Hippocampal formation (tissue), 2 donors: ENCODE measurements at places on chromosomes 6 and 20.

DNA sequence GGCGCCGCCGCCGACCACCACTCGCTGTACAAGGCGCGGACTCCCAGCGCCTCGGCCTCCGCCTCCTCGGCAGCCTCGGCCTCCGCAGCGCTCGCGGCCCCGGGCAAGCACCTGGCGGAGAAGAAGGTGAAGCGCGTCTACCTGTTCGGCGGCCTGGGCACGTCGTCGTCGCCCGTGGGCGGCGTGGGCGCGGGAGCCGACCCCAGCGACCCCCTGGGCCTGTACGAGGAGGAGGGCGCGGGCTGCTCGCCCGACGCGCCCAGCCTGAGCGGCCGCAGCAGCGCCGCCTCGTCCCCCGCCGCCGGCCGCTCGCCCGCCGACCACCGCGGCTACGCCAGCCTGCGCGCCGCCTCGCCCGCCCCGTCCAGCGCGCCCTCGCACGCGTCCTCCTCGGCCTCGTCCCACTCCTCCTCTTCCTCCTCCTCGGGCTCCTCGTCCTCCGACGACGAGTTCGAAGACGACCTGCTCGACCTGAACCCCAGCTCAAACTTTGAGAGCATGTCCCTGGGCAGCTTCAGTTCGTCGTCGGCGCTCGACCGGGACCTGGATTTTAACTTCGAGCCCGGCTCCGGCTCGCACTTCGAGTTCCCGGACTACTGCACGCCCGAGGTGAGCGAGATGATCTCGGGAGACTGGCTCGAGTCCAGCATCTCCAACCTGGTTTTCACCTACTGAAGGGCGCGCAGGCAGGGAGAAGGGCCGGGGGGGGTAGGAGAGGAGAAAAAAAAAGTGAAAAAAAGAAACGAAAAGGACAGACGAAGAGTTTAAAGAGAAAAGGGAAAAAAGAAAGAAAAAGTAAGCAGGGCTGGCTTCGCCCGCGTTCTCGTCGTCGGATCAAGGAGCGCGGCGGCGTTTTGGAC is 2.0 kb downstream of the SOX4 start:
- DNase-seq: no peak

GRCh38 chr20:37991908-37992307 is 41.3 kb downstream of the TTI1 start:
- no peak for DNase-seq

- no peak for DNase-seq
Observed at GRCh38 chr20:32017711-32018251, 7.5 kb downstream of the CCM2L start.

- DNase-seq: no peak
Observed at GRCh38 chr6:109447878-109448555, 7.5 kb downstream of the SMPD2 start.

DNA sequence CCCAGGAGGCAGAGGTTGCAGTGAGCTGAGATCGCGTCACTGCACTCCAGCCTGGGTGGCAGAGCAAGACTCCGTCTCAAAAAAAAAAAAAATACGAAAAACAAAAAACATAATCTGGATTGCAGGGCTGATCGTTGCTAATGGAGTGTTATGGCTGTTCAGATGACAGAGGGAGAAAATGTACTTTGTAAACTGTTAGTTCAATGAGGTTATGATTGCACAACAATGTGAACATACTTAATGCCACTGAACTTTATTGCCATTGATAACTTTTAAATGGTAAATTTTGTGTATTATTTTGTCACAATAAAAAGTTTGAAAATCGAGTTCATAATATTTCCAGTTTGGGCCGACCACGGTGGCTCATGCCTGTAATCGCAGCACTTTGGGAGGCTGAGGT is 10.5 kb downstream of the C20orf173 start:
- no peak for DNase-seq

DNA sequence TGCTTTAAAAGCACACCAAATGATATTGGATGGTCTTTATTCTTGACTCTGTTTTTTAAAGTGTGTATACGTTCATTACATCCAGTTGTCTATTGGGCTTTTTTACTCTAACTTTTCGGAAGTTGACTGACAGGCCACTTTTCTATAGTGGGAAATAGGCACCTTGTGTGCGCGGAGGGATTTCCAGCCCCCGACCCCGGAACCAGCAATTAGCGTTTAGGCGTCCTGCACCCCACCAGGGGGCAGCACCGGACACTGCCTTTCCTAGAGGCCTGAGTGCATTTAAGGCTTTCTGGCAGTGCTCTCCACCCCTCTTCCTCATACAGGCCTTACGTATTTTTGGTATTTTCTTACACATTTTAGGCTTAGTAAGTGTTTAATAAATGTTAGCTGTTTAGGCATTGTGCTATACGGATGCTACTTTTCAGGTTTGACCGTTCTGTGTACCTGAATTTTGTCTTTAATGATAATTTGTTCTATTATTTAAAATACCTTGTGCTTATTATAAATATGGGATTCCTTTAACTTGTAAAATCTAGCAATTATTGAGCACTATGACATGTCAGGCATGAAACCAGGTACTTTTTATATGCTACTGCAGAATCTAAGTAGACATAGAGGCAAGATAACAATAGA is 231.8 kb downstream of the BCKDHB start:
- no peak for DNase-seq

DNA sequence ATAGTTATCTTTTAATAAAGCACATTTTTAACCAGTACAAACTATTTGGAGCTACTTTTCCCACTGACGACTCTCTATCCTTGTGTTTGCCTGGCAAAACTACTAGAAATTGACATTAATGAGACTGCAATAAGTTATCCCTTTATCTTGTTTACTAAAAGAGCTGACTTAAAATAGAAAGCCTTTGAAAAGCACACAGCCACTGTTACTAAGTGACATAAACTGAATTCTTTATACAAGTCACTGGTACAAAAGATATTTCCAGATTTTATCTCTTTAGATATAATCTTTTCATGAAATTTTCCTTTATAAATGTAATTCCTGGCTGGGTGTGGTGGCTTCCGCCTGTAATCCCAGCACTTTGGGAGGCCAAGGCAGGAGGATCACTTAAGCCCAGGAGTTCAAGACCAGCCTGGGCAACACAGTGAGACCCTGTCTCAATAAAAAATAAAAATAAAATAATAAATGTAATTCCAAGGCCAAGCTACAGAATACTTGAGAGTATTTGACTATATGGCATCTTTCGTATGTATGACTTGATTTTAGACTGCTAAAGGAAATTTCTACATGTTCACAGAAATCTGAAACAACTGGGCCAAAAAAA is 9.5 kb downstream of the MBOAT1 start:
- DNase-seq: no peak

DNA sequence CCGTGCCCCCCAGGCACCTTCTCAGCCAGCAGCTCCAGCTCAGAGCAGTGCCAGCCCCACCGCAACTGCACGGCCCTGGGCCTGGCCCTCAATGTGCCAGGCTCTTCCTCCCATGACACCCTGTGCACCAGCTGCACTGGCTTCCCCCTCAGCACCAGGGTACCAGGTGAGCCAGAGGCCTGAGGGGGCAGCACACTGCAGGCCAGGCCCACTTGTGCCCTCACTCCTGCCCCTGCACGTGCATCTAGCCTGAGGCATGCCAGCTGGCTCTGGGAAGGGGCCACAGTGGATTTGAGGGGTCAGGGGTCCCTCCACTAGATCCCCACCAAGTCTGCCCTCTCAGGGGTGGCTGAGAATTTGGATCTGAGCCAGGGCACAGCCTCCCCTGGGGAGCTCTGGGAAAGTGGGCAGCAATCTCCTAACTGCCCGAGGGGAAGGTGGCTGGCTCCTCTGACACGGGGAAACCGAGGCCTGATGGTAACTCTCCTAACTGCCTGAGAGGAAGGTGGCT is 960 bp downstream of the TNFRSF6B start:
- no peak for DNase-seq

DNA sequence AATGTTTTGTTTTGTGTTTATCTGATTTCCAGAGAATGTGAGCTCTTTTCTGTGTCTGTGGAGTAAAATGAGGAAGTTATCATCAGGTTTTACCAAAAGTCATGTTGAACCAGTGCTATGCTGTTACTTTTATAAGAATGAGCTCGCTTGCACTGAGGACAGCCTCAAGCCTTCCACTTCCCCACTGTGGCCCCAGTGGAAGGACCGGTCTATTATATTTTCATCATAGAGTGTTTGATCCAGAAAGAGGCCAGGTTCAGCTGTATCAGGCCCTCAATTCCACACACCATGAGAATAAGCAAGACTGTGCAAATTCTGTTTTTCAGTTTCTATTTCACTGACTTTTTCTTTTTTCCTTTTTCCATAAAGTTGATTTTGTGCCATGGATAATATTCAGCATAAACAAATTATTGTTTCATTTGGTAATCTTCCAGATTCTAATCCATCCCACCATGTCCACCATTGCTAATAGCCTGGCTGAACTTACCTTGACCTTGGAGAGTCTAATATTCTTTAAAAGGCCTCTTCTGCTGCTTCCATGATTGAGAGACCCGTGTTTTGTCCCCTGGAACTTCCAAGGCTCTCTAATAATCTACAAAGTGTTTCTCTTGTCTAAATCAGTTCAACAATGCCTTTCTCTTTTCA is 286.2 kb downstream of the THBS2 start:
- no peak for DNase-seq

- DNase-seq: no peak
Observed at GRCh38 chr20:19291818-19292132, 79.3 kb downstream of the SLC24A3 start.

- DNase-seq: no peak
Observed at GRCh38 chr6:128209771-128210170, 308.9 kb upstream of the THEMIS start.
